ENCODE measurements at places on chromosomes 3 and 15.

GRCh38 chr15:34642247-34642646 lies 58.8 kb upstream of the GOLGA8B start:
- H3K36me3 ChIP-seq: no peaks in the 10 kb centered on the region
- no peak overlapping the region for H3K27ac ChIP-seq
- no peaks in the 10 kb centered on the region for H3K27me3 ChIP-seq

GRCh38 chr15:38818157-38818790 lies 253.7 kb upstream of the RASGRP1 start:
- no peak overlapping the region for H3K4me3 ChIP-seq
- no peaks in the 10 kb centered on the region for H3K27me3 ChIP-seq
- H3K36me3 ChIP-seq: no peaks in the 10 kb centered on the region
- H3K27ac ChIP-seq: no peak overlapping the region

GRCh38 chr3:123008840-123009239 lies 18.7 kb downstream of the SEMA5B start:
- H3K4me1 ChIP-seq: no peaks in the 10 kb centered on the region
- peaks cover 18% of the 10 kb centered on the region for H3K27me3 ChIP-seq
- H3K36me3 ChIP-seq: no peaks in the 10 kb centered on the region
- DNase-seq: no peak
- H3K4me3 ChIP-seq: no peak overlapping the region

- DNase-seq: no peak
- H3K27ac ChIP-seq: no peak overlapping the region
- H3K27me3 ChIP-seq: no peaks in the 10 kb centered on the region
- H3K4me3 ChIP-seq: no peak overlapping the region
- H3K36me3 ChIP-seq: no peaks in the 10 kb centered on the region
Observed at GRCh38 chr15:53681056-53681455, 78.4 kb downstream of the WDR72 start.

- no peaks in the 10 kb centered on the region for H3K27me3 ChIP-seq
- H3K27ac ChIP-seq: no peak overlapping the region
- no peak for DNase-seq
- H3K4me3 ChIP-seq: no peak overlapping the region
- H3K36me3 ChIP-seq: no peaks in the 10 kb centered on the region
Observed at GRCh38 chr3:28936154-28936553, 344.7 kb upstream of the RBMS3 start.

Measured in large intestine (tissue), 12 donors.